ENCODE measurements at places on chromosomes 3 and 15.

DNA sequence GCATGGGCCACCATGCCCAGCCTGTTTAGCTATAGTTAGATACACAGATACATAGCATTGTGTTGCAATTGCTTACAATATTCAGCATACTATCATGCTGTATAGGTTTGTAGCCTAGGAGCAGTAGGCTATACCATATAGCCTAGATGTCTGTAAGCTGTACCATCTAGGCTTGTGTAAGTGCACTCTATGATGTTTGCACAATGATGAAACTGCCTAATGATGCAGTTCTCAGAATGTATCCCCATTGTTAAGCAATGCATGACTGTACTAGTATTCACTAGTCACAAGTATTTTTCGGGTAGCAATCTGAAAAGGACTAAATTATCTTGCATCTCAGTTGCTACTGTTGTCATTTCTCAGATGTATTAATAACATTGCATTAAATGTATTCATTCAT is 16.0 kb downstream of the PIGB start:
- DNase-seq = peak; percentile 49

- no peak for DNase-seq
These were observed 14.9 kb upstream of the RFT1 start for GRCh38 chr3:53144862-53145712.

DNA sequence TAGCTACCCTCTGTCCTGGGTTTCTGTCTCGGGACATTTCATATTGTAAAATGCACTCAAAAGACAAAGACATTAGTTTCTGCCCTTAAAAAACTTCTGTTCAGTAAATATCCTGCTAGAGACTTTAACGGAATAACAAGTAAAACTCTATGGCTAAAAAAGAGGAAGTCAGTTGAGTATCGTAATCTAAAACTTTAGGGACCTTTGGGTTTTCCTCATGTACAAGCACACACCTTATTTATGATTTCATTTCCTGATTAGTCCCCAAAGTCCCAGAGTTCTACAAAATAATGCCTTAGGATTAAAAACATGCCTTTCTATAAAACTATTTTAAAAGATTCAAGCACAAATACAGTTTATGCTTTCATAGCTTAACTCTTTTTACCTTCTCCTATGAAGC is 585.9 kb downstream of the UNC13C start:
- no peak for DNase-seq

- no peak for DNase-seq
These were observed 340.9 kb upstream of the NR2E3 start for GRCh38 chr15:71469413-71469812.

DNA sequence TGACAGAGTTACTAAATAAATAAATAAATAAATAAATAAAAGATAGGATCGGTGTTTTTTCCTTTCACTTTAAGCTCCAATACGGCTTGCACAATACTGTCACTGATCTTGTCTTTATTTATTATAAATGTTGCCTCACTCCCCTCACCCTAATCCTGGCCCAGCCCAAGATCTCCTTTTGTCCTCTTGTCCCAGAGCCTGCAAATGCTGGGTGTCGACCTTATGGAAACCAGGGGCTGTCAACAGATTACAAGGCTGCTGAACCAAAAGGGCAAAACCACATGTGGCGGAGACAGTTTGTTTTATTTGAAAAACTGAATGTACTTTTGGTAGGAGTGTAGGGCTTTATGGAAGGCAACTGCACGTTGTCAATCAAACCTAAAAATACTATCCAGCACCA is 75.9 kb downstream of the RFTN1 start:
- no peak for DNase-seq

DNA sequence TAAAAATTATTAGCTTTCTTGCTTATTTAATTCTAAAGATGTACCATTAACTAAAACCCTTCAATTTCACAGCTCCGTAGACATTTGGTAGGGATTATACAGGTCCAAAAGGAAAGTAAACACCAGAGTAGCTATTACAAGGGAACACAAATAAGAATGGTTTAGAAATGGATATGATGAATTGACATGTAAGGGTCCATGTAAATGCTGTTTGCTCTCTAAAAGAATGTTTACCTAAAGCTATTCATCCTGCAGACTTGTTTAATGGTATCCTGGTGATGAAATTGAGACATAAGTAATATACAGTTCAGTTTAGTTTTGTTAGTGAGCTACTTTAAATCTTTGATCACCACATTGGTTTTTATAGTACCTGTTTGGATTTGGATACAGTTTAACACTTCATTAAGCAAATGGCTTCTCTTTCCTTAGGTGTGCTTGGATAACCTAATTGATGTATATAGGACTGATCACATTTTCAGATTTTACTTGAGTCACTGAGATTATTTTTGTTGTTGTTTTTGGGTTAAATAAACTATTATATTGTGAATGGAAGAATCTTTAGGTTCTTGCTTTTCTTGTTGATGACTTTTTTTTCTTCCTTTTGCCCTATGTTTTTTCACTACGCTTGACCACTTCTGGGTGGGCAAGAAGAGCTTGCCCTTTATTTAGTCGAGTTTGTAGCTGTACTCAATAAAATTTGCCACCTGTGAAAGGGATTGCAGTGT is 115.4 kb downstream of the TCF12 start:
- DNase-seq = no peak

DNA sequence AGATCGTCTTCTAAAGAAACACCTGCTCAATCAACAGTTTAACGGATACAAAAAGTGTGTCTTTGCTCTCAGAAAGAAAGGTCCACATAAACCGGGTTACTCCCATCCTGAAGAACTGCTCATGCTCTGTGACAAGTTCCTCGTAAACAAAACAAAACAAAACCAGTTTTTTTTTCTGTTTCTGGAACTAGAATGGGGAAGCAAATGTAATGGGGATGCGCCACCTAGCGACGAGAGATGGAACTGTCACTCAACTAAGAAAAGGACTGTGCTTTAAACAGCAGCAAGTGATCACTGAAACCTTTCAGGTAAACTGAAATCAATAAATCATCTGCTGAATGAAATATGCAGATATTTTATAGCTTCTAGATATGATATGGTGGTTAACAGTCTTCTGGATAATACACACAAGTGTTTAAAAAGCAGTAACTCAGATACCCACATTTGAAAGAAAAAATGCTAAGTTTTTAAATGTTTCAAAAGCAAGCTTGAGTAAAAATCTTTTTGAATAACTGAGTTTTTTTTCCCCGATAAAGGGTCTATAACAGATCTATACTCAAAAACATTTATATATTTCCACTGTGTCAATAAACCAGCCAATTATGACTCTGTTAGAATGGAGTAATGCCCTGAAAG is 10.9 kb downstream of the TM2D3 start:
- peak; percentile 86 for DNase-seq

- DNase-seq = no peak
These were observed 15.9 kb downstream of the LMCD1 start for GRCh38 chr3:8517487-8517886.

DNA sequence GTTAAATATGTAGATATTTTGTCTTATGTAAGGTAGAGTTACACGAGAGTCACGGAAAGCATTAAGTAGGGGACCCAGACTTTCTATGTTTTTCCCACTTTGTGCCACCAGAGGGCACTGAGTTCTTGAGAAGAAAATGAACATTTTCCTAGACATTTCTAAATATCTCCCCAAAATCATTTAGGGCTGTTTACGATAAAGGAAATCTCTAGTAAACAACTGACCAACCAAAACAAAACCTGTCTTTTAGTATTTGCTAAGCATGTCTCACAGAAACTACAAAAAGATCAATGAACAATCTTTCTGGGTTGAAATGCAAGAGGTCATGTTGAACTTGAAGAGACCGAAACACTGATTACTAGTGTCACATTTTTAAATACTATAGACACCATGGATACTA is 16.1 kb downstream of the POU1F1 start:
- DNase-seq = peak; percentile 19

Measured in CD14-positive monocyte (primary cell).